ENCODE measurements at places on chromosomes 16 and 17.

DNA sequence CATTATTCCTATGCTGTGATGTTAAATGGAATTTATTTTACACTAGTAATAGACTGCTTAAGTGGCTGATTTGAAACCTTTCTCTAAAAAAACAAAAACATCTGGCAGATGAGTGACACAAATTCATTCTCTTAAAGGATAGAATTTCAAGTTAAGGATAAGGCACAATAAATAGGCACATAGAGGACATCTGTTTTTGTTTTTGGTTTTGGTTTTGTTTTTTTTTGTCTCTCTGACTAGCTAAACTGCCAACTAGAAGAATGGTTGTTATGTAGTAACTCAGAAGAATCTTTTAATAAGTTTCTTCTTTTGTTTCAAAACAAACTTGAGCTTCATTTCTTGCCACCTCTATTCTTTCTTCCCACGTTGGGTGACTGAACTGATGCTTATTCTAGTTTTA is 5.1 kb upstream of the VPS4A start:
- no peak for DNase-seq

GRCh38 chr16:15856901-15857698 is at the start of gene MYH11:
TSS of gene MYH11 (minus strand) at chr16:15857028. CDS start at chr16:15838252, 18,776 bp downstream.
- no peak for DNase-seq

GRCh38 chr17:21173543-21173942 is 40.4 kb downstream of the TMEM11 start:
- no peak for DNase-seq

GRCh38 chr17:12398441-12399051 is 267.1 kb upstream of the MYOCD start:
- DNase-seq: no peak

DNA sequence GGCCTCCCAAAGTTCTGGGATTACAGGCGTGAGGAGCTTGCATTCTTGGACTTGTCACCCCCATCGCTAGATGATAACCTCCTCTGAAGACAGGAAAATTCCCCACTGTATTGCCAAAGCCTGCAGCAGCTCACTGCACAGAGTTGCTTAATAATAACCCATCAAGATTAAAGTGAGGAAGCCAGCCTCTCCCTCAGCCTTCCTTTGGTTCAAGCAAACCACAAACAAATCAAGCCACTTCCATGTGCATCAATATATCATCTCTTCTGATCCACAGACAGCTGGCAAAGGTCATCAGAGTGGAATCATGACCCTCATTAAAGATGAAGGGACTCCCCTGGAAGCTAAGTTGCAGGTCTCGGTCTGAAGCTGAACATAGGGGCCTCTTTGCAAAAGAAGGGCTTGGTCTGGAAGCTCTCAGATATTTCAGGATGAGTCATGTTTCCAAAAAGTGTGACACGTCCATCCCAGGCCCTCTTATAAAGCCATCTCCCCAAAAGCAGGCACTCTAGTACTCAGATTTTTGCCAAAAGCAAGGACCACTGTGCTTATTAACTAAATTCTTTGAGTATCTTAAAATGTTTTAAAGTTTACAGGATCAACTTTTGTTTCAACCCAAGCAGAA is 4.8 kb downstream of the EMP2 start:
- no peak for DNase-seq
